ENCODE measurements at places on chromosomes 2 and 18. TPM values are rescaled to one million over a fixed set of nuclear protein-coding genes. Genes with fewer than 3 reads are reported as not detected.

- no peaks in the 10 kb centered on the region for H3K27me3 ChIP-seq
- DNase-seq: no peak
- peak overlapping the region; percentile 93 for H3K27ac ChIP-seq
These were observed 117.3 kb downstream of the MSH2 start for GRCh38 chr2:47520302-47520630.

The PSMA8 gene
- total RNA-seq: not detected

The NBAS gene
- 29.9 TPM for total RNA-seq

GRCh38 chr2:100978582-100979191 lies 23.4 kb upstream of the RPL31 start:
- H3K4me3 ChIP-seq: no peak overlapping the region
- no peaks in the 10 kb centered on the region for H3K36me3 ChIP-seq
- no peak overlapping the region for H3K27ac ChIP-seq
- DNase-seq: no peak
- H3K4me1 ChIP-seq: peaks cover 9% of the 10 kb centered on the region

DNA sequence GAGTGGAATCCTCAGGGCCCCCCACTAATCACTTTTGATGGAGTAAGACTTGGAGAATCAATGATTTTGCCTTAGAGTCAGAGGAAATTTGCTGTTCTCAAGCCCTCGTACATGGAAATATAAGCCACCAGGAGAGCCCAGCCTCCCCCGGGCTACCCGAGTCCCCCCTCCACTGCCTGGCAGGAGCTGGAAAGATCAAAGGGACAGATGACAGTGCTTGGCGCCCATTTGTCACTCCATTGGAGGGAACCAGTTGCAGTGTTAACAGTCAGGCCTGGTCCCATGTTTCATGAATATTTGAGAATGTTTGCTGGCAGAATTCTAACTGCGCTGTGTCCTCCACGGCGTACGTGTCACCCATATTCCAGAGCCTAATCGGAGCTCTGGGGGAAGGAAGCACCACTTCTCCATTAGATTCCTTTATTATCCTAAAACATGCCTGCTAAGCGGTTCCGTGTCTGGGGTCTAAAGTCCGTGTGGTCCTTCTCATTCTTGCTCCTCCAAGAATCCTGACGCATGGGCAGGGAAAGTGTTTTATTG lies 202.4 kb downstream of the KLHL29 start:
- H3K36me3 ChIP-seq: no peaks in the 10 kb centered on the region
- no peak for DNase-seq
- H3K4me1 ChIP-seq: no peaks in the 10 kb centered on the region
- no peak overlapping the region for H3K27ac ChIP-seq
- no peaks in the 10 kb centered on the region for H3K27me3 ChIP-seq

Measured in Karpas-422 (cell line).